Endodermal cell (in vitro differentiated cells): ENCODE measurements at places on chromosomes 16 and 17.

DNA sequence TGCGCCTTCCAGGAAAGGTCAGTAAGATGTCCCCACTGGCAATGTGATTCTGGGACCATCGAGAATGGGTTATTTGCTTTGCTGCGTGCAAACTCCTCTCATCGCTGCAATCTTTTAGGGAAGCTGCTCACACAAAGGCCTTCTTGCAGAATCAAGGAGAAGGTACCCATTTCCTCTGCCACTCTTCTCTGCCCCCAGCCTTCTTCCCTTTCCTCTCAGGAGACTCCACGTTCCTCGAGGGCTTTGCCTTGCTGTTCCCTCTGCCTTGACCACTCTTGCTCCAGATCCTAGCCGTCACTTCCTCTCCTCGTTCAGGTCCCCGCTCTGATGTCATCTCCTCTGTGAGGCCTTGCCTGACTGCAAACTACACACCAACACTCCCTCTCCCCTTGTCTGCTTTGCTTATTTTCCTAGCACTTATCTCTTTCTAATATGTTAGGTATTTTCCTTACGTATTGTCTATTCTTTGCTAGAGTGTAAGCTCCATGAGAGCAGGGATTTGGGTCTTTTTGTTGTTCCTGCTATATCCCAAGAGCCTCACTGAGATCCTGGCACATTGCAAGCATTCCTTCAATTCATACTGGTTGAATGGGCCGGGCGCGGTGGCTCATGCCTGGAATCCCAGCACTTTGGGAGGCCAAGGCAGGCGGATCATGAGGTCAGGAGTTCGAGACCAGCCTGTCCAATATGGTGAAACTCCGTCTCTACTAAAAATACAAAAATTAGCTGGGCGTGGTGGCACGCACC, 5.3 kb upstream of the CRK start:
- DNase-seq = no peak

DNA sequence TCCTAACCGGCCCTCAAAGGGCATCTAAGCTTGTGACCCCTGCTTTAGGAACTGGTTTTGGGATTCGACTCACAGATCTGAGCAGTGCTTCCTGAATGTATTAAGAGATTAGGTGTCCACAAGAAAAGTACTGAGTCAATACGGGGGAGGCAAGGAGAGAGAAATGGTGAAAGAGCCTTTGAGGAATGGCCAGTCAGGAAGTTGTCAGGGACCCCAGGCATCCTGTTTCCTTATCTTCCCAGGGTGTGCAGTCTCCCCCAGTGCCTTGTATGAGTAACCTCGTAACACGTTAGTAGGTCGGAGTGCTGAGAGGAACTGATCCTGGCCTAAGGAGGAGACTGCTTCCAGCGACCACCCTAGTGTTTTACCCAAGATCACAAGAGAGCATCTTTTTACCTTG, 16.4 kb upstream of the TMED6 start:
- no peak for DNase-seq

DNA sequence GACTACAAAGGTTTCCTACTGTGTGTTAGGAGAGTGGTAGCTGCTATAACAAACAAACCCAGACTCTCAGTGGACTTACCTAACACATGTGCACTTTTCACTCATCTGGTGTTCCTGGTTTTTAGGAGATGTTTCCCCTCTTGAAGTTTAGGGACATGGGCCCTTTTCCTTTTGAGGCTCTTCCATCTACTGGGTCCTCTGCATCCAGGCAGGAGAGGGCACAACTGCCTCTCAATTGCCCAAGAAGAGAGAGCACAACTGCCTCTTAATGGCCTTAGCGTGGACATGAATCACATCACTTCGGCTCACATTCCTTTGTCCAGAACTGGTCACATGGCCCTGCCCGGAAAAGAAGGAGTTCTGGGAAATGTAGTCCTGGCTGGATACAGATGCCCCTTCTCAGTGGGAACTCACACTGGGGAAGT, 9.8 kb upstream of the TNRC6C start:
- peak; percentile 83 for DNase-seq

DNA sequence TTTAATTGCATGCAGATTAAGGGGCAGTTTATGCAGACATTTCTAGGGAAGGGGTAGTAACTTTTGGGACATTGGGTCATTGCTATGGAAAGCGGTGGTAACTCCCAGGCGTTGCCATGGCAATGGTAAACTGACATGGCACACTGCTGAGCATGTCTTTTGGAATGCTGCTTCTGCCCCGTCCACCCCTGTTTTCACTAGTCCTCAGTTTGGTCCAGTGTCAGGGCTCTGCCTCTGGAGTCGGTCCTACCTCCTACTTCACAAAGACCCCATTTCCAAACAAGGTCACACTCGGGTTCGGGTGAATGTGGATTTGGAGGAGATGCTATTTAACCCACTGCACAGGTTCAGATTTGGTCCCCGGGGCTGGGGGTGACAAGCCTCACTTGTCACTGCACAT, 2.9 kb downstream of the IL34 start:
- DNase-seq = no peak

DNA sequence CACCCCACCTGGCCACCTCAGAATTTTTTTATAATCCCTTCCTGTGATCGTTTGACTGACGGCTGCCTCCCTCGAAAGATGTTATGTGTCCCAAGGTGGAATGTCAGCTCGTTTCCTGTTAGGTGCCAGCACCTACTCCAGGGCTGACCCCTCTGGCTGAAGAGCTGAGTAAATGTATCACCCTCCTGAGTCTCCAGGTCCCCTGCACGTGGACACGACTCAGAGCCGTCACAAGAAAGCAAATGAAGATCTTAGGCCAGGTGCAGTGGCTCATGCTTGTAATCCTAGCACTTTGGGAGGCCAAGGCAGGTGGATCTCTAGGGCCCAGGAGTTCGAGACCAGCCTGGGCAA, 273.2 kb downstream of the C16orf95 start:
- DNase-seq = no peak

DNA sequence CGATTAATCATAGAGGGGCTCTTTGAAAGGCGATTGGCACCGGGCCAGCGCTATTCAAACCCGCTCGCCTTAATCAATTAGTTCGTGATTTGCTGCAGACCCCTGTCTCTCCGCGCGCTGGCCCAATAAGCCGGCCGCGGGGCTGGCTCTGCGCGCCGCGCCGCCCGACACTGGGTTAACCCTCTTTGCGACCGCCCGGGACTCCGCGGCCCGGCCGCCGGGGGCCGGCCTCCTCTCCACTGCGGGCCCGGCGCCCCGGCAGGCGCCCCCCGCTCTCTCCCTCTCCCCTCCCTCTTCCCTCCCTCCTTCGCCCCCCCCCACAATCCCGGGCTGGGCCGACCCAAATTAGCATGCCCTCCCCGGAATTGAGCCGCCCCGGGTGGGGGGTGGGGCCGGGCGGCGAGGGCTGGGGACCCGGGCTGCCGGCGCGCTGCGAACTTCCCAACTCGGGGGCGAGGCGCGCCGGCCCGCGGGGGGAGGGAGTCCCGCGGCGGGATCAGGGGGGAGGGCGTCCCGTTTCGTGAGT, 428 bp upstream of the SALL1 start:
- peak; percentile 95 for DNase-seq

DNA sequence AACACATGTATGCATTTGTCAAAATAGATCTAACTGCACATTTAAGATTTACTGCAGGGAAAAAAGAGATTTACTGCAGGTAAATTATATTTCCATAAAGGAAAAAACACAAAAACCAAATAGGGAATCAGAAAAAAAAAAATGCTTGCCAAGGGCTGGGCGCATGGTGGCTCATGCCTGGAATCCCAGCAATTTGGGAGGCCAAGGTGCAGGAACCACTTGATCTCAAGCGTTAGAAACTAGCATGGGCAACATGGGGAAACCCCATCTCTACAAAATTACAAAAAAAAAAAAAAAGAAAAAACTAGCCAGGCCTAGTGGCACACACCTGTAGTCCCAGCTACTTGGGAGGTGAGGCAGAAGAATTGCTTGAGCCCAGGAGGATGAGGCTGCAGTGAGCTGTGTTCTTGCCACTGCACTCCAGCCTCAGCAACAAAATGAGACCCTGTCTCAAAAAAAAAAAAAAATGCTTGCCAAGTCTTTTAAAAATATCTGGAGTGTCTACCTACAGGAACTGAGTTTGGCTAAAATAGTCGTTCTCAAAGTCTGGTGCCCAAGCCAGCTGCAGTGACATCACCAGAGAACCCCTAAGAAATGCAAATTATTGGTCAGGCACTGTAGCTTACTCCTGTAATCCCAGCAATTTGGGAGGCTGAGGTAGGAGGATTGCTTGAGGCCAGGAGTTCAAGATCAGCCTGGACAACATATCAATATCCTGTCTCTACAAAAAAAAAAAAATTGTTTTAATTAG, 17.5 kb downstream of the TRIM25 start:
- DNase-seq = peak; percentile 44

GRCh38 chr17:76840884-76841775, 27.1 kb upstream of the MGAT5B start:
- peak; percentile 83 for DNase-seq

DNA sequence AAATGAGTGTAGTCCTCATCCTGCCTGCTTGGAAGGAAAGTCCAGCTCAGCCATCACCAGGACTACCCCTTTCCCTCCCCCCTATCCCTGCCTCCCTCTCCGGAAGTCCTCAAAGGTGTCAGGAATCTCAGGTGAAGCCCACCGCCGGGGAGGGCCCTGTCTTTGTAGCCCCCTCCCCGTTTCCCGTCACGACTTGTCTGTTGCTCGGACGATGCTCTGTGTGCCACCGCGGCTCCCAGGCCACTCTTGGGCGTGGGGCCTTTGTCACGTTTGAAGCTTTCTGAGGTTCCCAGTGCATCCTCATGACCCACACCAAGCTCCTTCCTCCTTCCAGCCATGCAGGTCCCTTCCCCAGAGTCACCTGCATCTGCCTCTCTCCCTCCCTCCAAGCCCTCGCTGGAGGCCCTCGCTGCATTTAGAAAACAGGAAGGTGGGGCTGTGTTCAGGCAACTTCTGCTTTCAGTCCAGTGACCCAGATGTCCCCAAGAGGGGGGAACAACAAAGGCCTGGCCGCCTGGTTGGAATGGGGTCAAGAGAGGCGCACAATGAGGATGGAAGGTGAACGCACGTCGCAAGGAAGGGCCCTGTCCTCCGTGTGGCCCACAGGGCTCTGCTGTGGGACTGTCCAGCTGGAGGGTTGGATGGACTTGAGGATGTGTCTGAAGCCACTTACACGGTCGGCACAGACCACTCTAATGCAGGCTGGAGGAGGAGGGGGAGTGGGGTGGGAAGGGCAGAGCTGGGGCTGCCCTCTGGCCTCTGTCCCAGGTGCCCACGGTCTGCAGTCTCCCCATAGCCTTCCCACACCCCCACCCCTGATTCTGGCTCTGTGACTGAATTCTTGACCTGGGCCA, 59.9 kb downstream of the OR1D5 start:
- DNase-seq = no peak

GRCh38 chr16:3007059-3007956, 5.4 kb upstream of the CLDN9 start:
- DNase-seq = peak; percentile 84

GRCh38 chr17:27810211-27810901, 10.0 kb upstream of the NOS2 start:
- peak; percentile 65 for DNase-seq

- peak; percentile 81 for DNase-seq
Observed at GRCh38 chr16:58661199-58661830, 23.3 kb downstream of the SLC38A7 start.

- DNase-seq = no peak
Observed at GRCh38 chr17:57136355-57136754, 51.3 kb downstream of the AKAP1 start.

GRCh38 chr17:82808921-82809905, 30.6 kb downstream of the ZNF750 start:
- DNase-seq = no peak

- DNase-seq = no peak
Observed at GRCh38 chr17:61239953-61240352, 159.7 kb upstream of the TBX2 start.

GRCh38 chr17:59342681-59343131, 11.3 kb downstream of the YPEL2 start:
- DNase-seq = no peak

DNA sequence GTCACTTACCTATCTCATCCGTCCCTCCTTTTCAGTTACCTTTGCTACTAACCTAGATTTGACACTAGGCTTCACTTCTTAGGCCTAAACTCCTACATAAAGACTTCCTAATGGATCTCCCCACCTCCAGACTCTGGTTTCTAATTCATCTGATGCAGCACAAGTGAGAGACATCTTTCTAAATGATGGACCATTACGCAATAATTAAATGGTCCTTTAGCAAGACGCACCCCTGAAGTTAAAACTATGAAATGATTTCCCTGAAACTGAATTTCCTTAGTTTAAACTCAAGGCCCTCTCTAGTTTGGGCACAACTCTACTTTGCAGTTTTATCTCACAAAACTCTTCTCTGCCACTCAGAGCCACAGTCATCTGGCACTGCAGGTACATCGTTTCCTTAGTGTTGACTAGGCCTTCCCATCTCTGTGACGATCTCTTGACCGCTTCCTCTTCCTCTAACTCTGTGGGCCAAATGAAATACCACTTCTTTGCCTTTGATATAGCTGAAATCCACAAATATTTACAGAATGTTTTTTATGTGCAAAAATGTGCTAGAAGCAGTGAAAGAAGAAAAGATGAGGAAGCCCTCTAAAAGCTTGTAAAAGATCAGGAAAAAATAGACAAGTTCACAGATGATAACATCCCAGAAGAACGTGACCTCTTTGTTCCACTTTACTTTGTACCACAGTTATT, 3.3 kb downstream of the SYNRG start:
- DNase-seq = no peak

DNA sequence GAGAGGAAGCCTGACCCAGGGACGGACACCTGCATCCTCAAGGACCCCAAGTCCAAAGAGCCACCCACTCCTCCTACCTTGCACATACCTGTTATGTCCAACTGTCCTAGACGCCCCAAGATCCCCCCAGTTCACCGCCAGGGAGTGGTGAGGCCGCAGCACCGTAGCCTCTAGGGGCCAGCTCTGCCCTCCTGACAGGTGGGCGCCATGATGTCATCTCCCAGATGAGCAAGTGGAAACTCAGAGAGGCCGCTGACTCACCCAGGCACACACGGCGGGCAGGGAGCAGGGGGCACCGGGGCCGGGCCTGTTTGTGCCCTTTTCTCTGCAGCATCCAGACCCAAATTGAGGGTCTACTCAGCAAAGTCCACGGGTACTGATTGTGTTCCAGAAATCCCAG, 4.8 kb upstream of the ZNF469 start:
- DNase-seq = no peak

GRCh38 chr17:7513850-7514419, 29.8 kb downstream of the POLR2A start:
- no peak for DNase-seq

- no peak for DNase-seq
Observed at GRCh38 chr16:74298104-74298503, 1.5 kb downstream of the PSMD7 start.

DNA sequence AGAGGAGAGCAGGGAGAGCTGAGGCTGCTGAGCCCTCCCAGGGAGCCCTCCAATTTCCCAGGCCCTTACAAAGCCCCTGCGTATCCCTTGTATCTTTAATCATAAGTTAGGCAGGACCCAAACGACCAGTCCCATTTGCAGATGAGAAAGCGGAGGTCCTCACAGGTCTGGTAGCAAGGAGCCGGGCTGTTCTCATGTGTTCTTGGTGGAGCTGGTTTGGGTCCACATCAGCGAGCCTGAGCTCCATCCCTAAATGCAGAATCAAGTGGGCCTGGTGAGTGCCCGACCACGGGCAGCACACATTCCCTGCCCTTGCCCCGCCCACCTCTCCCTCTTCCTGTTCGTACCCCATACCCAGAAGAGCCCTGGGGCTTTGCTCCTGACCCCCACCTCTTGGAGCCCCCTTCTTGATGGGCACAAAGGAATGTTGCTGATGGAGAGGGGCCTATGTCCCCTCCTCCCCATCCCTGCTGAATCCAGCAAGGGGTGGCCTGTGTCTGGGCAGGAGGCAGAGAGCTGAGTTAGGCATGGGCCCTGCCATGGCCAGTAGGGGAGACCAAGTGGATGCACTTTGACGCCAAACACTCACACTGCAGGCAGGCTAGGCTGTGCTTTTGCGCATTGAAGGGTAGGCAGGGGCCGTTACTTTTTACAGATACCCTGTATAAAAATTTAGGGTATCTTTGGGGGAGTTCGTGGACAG, 18.3 kb upstream of the ADCY7 start:
- DNase-seq = peak; percentile 64
